ENCODE measurements at places on chromosomes 1 and 21.

- DNase-seq, result no peak
Observed at GRCh38 chr1:151085953-151086559, 15.5 kb downstream of the GABPB2 start.

DNA sequence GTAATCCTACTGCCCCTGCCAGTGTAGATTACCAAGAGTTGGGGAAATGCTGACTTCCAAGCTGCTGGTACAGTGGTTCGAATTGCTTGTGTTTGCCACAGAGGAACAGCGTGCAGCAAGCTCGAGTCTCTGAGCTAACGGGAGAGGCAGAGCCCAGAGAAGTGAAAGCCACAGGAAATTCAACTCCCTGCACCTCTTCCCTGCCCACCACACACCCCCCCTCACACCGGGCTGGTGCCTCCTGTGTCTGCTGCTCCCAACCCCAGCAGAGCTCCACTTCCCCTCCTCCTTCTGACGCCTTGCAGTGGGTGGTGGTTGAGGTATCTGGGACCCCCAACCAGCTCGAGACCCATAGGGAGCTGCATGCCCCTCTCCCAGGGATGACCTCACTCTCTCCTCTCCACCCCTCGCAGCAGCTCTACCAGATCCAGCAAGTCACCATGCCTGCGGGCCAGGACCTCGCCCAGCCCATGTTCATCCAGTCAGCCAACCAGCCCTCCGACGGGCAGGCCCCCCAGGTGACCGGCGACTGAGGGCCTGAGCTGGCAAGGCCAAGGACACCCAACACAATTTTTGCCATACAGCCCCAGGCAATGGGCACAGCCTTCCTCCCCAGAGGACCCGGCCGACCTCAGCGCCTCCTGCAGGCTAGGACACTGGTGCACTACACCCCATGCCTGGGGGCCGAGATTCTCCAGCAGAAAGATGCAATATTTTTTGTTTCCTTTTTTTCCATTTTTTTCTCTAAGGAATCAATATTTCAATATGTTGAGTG is 13.1 kb upstream of the KCNQ4 start:
- DNase-seq, result no peak

DNA sequence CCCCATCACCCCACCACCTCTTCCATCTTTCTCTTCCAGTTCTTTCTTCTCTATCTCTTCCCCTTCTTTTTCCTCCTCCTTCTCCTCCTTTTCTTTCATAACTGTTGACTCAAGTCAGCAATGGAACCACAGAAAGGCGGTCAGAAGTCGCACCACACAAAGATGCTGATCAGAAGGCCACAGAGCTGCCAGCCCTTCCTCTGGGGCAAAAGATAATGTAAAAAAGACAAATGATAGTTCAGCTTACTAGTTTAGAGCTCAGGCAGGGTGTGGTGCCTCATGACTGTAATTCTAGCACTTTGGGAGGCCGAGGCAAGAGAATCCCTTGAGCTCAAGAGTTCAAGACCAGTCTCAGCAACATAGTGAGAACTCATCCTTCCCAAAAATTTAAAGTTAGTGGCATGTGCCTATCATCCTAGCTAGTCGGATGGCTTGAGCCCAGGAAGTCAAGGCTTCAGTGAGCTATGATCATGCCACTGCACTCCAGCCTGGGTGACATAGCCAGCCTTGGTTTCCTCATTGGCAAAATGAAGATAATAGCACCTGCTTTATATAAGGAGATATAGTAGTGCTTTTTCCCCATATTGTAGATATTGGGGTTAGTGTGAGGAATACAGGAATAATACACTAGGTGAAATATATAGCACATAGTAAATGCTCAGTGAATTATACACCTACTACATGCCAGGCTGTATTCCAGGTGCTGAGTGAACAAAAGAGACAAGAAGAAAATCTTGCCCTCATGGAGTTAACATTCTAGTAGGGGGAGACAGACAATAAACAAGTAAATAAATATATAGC is 12.5 kb upstream of the IGSF3 start:
- DNase-seq, result no peak

- DNase-seq, result no peak
Observed at GRCh38 chr1:208239473-208240381, 4.5 kb downstream of the PLXNA2 start.

Measured in fibroblast of mammary gland (primary cell).